ENCODE measurements at places on chromosomes 2 and 18.

GRCh38 chr18:30712383-30712782 lies 330.2 kb downstream of the DSC3 start:
- DNase-seq = no peak

- DNase-seq = peak; percentile 29
Measured at GRCh38 chr2:171160956-171161740, 455 bp upstream of the TLK1 start.

GRCh38 chr2:239569401-239570090 lies 168.7 kb upstream of the HDAC4 start:
- no peak for DNase-seq

GRCh38 chr2:24762518-24762917 lies 30.7 kb downstream of the PTRHD1 start:
- DNase-seq = no peak

DNA sequence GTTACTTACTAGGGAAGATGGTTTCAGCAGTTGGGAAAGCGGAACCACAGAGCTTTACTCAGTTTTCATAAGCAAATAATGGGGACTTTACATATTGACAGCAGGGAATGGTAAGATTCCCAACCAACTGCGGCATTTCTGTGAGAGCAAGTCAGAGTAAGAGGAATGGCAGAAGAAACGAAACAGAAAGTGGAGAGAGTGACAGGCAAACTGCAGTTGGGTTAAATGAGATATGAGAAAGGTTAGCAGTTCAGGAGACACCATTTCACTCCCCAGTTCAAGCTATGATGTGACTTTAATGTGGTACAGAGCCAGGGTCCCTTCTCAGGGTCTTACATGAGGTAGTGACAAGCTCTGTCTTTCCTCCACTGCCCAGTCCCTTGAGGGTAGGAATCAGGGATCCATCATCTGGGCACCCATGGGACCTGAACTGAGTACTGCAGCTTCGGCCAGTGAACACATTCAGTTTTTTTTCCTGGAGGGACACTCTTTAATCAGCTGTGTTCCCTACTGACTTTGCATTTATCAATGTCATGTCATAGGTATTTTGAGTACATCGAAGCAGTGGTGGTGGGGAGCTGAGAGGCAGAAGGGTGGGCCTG lies 33.0 kb upstream of the GREB1 start:
- no peak for DNase-seq

DNA sequence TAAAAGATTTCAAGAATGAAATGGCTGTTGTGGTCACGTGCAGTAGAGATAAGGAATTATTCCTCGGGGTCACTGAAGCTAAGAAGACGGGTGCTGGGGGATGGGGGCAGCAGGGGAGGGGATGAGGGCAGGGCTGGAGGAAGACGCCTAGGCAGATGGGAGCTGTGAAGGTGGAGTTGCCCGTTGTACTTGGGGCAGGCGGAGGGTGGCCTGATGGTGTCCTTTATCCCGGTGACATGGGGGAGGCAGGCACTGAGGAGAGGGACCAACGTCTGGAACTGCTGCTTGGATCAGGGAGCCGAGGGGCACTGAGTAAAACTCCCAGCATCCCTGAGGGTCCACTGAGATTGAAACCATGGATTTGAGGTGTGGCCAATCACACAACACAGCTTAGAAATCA lies 64.9 kb downstream of the ZCCHC2 start:
- DNase-seq = no peak

- no peak for DNase-seq
Measured at GRCh38 chr2:37232131-37232933, 874 bp downstream of the NDUFAF7 start.

DNA sequence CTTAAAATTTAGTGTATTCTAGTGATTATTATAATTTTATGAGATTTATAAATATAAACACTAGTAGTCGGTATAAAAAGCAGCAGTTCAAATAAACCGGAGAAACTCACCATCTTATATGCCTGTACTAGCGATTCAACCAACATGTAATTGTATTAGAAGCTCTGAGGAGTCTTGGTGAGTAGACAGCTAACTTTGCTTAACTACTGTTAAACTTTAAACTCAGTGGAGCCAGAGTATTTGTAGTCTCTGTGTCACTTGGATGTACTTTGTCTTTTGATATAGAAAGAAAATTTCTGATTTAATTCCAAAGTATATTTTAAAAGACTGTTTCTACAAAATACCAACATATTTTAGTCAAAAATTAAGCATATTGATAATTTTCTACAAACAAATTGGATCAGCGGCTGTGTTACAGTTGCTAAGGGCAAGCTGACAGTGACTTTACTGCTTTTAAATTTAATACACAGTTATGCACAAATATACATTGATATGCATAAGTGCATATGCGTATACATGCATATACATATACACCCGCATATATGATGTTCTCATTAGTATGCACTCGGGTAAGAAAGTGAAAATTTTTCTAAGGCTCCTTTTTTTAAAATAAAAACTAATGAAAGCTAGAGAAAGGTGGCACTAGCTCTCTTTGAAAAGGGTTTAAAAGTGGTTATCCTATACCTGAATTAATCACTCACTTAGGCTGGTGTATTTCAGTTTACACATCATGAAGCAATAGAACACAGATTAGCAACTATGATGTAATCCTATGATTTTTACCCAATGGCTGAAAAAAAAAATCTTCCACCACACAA lies 374.5 kb downstream of the NCKAP5 start:
- DNase-seq = no peak

DNA sequence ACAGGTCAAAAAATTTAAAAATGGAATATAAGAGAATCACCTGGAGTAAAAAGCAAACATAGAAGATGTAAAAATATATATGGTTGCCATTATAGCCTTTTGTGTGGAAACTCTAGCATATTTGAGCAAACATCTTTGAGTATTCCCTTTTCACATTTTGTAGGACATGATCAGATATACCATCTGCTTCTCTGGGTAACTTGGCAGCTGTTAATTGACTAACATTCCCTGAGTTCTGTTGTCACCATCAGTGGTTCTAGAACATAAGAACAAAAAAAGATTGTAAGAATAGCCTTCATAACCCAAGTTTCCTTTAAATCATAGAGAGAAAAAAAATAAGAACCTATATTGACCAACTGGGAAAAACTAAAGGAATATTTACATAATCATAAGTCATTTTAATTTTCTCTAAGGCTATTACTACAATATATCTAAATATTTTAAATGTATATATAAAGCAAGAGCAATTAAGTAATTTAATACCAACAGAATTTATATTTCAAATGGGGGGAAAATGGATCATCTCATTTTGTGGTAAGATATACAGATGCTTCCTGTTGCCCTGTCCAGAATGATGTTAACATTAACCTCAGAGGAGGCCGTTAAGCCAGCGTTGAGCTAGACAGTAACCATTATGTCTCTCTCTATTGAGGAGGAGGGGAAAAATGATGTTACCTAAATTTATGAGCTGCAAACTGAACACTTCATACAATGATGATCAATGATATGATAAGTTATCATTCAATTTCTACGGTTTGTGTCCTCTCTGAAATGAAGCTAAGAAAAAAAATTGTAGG lies 9.8 kb upstream of the INO80D start:
- no peak for DNase-seq

GRCh38 chr18:36440614-36441013 lies 143.1 kb downstream of the FHOD3 start:
- no peak for DNase-seq

DNA sequence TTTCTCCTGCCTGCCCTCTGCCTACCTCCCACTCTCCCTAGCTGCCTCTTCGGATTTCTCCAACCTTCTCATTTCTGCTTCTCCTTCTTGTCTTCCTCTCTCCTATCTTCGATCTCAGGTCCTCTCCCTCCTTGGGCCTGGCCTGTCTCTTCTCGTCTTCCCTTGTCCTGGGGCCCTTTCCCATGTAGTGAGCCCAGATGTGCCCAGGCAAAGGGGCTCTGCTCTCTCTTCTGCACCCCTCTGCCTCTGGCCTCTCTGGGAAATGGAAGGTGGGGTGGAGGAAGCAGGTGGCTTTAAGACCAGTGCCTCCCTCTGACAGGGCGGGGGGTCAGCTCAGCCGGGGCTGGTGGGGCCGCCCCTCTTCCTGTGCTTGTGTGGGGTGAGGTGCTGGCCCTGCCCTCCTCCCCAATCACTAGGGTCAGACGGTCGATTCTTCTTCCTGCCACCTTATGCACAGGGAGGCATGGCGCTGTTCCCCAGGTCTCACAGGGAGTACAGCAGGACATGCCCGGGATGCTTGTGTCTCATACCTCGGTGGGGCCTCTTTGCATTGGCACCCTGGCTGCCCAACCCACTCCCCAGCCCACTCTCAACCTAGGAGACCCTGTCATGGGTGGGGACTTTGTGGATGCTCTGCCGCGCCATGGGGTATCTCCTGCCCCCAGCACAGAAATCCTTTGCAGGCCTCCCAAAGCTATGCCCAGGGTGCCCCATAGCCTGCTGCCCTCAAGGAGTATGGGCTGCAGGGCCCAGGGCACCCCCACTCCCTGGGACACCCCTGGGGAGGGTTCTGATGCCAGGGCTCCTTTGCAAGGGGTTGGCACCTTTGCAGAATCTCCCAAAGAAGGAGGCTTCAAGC lies 213.8 kb upstream of the HAAO start:
- DNase-seq = no peak

GRCh38 chr2:109662889-109663288 lies 48.7 kb downstream of the SOWAHC start:
- DNase-seq = no peak
